Left kidney (tissue), 8 donors: ENCODE measurements at places on chromosomes 1 and 21. TPM values are rescaled to one million over a fixed set of nuclear protein-coding genes. Genes with fewer than 3 reads are reported as not detected.

DNA sequence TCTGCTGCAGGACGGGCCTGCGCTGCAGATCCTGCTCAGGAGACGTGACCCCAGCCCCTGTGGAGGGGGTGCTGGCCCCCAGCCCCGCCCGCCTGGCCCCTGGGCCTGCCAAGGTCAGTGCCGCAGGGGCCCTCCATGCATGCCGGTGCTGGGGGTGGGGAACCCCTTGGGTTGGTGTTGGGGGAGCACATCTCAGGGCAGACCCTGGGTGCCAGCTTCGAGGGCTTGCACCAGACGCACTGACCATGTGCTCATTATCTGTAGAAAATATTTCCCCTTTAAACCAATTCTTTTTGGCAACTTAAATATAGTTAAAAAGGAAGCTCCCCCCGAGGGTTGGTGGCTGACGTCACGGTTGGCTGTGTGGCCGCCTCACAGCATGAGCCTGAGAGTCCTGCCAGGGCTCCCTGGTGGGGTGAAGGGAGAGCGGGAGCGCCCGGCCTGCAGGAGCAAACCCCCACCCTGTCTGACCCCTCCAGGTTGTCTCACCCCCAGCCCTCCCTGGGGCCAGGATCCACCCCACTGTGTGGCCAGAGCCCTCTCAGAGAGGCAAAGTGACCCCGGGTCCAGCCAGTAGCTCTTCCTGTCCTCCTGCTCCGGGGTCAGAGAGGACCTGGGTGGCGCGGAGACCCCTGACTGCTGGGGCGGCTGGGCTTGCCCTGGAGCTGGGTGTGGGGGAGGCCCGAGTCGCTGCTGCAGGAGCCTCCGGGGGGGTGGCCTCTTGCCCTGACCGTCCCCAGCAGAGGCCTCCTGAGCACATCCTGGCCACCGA is 5.3 kb upstream of the PFKL start:
- no peak for DNase-seq

GRCh38 chr1:233293556-233294446 is 1.7 kb downstream of the PCNX2 start:
- no peak for DNase-seq

DNA sequence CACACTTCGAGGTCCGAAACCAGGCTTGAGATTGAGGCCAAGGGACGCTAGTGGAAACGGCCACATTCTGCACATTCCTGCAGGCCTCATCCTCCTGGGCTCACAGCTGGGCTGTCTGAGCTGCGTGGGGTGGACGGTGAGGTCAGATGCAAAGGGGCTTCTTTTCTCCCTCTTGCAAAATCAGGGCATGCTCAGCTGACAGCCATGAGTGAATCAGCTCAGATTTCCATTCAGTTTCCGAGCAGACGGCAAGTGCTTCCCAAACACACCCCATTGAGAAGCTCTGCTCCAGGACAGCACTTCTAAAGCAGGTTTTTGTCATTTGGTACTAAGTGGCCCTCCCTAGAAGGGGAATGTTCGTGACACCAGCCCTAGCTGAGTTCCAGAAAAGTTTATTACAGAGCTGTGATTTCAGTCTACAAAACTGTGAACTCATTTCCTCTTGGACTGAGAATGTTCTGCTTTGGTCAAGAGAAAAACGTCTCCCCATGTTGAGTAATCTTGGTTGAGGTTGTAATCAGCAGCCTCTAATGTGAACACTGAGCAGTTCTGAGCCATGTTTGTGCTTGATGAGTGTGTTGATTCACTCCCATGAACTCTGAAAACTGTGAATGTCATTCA is 10.0 kb downstream of the PDPN start:
- peak; percentile 28 for DNase-seq

GRCh38 chr1:186884251-186884650 is 55.5 kb downstream of the PLA2G4A start:
- no peak for DNase-seq

- DNase-seq, result no peak
Measured at GRCh38 chr1:191929383-191929782, 228.9 kb upstream of the RGS18 start.

Gene KRTAP19-4
- polyA plus RNA-seq, result not detected

Gene MAP3K21
- 36.6 TPM for polyA plus RNA-seq
